ENCODE measurements at places on chromosomes 16 and 17.

- no peak for DNase-seq
Measured at GRCh38 chr17:65783845-65784334, 222.4 kb upstream of the AXIN2 start.

- no peak for DNase-seq
Measured at GRCh38 chr16:56191835-56192634, 746 bp downstream of the GNAO1 start.

- no peak for DNase-seq
Measured at GRCh38 chr17:47218896-47219430, 9.8 kb downstream of the MYL4 start.

DNA sequence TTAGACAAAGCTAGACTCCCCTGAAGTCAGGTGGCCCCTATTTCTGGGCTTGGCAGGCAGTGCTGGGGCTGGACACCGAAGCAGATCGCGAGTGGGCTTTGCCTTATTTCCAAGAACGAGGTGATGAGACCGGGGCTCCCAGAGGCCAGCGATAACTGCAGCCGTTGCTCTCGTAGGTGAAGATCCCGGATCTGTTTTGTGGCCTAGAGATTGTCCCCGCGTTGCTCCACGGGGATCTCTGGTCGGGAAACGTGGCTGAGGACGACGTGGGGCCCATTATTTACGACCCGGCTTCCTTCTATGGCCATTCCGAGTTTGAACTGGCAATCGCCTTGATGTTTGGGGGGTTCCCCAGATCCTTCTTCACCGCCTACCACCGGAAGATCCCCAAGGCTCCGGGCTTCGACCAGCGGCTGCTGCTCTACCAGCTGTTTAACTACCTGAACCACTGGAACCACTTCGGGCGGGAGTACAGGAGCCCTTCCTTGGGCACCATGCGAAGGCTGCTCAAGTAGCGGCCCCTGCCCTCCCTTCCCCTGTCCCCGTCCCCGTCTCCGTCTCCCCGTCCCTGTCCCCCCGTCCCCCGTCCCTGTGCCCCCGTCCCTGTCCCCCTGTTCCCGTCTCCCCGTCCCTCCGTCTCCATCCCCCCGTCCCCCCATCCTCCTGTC, 1.5 kb upstream of the TBCD start:
- no peak for DNase-seq

DNA sequence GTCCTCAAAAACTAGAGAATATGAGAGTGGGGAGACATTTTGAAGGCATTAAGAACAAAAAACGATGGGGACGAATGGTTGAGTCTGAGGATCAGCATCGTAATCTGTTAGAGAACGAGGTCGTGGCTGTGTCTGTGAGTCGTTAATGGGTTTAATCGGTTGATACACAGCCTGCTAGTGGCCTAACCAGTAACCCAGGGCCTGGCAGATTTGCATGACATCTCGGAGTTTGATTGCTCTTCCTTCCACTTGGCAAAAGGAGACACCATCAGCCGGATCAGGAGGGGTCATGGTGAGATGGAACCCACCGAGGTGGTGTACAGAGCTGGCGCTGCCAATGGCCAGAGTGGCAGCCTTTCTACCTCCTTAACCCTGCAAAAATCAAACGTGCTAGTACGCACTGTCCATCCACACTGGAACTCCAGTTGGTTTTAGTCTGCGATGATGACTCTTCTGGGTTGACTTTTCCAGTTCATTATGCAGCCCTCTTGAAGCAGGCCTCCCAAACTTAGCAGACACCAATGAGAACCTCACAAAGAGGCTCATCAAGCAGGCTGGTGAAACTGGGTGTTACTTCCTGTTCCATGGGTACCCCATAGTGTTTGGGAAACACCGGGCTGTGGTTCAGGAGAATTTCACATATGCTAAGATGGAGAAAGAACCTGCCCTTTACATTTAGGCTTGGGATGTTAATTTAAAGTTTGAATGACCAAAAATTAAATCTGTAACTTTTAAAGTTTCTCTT, 4.1 kb downstream of the HS3ST3B1 start:
- DNase-seq: no peak

- peak; percentile 80 for DNase-seq
Measured at GRCh38 chr17:63701868-63702720, 2.2 kb upstream of the LIMD2 start.

- DNase-seq: no peak
Measured at GRCh38 chr17:48642843-48643696, 16.9 kb upstream of the HOXB9 start.

DNA sequence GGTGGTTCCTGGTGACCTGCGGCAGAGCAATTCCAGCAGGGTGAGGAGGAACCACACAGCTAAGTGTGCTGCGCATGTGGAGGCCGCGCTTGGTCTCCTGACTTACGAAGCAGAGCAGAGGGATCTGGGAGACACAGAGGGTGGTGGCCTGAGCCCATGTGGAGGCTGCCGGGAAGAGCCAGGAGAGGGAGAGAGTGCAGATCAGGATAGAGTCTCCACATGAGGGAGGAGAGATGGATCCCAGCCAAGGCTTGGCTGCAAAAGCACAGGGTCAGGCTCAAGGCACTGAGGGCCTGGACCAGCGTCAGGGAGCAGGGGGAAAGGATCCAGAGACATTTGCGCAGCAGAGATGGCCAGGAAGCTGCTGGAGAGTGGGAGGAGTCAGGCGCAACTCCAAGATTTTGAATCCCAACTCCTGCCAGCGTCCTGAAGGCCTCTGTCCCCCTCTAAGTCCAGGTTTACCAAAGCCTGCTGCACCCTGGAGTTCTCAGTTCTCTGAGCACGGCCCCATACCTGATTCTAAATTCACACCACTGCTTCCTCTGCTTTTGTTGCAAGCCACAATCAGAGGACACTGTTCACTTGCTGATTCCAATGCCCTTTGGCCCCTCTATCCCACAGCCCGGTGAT, 11.3 kb upstream of the MLLT6 start:
- DNase-seq: no peak

DNA sequence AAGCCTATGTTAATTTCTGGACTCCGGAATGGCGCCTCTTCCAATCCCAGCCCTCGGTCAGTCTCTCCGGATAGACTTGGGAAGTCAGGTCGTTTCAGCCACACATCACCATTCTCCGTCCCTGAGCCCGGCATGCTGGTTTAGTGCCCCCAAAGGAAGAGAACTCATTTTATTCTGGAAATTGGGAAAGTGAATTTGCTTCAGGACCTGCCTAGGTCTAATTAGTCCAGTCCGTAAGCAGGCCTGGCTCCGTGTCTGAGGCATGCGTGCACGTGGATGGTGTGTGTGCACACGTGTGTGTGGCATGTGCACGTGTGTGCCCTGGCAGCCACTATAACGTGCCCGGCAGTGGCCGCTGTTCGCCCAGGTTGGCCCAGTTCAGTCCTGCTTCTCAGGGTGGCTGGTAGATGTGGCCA, 77.4 kb downstream of the RPA1 start:
- DNase-seq: no peak

- DNase-seq: peak; percentile 75
Measured at GRCh38 chr16:1002399-1003166, 21.0 kb downstream of the SOX8 start.

DNA sequence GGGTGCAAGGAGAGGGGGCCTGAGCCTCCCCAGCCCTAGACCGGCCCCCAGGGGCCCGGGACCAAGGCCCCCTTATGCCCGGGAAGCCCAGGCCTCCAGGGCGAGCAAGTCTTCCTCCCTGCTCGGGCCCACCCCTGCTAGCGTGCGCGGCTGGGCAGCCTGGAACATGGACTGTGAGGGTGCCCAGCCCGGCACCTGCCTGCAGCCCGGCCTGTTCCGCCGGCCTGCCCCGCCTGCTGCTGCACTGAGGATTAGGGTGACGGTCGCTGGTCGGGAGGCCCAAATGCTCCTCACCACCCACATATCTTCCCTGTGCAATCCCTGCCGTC, 6.0 kb downstream of the HS3ST6 start:
- DNase-seq: no peak

DNA sequence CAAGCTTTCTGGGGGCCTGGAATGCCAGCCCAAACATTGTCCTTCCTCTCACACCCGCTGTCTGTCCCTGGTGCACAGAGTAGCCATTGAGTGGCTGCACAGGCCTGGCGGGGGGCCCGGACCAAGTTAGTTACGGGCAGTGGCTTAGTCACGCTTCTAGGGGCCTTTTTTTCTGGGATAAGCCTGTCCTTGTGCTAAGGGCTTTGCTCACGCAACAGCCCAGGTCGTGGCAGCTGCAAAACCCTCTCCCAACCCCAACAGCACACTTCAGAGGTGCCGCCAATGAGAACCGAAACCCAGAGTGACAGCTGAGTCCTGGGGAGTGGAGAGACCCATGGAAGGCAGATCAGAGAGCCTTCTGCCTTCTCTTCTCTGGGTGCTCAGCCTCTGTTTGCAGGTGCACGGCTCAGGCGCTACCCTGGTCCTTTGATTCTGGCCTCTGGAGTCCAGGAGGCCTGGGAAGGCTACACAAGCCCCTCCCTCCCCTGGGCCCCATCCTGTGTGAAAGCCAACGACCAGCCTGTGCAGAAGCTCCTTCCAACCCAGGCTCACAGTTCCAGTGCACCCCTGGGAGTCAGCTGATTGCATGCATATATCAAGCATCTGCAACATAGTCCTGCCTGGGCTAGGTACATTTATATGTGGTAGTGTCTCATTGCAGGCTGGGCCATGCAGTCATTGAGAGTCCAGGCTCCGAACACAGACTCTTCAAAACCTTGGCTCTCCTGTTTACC, 9.1 kb downstream of the WSCD1 start:
- DNase-seq: no peak

DNA sequence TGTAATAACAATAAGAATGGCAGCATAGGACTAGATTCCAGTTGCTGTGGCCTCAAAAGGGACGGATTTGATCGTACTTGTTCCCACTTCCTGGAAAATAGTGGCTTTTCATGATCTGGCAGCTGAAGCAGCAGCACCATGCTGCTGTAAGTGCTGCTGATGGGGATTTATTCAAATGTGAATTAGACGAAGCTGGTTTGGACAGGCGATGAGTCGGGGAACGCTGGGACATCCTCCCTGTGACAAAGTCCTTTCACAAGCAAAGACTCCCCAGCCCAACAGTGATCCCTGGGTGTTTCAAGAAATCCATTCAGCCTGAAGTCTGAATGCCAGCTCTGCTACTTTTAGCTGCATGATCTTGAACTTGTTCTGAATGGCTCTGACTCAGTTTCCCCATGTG, 88.6 kb upstream of the XYLT1 start:
- DNase-seq: no peak

- no peak for DNase-seq
Measured at GRCh38 chr16:88144028-88144511, 192.8 kb downstream of the BANP start.

DNA sequence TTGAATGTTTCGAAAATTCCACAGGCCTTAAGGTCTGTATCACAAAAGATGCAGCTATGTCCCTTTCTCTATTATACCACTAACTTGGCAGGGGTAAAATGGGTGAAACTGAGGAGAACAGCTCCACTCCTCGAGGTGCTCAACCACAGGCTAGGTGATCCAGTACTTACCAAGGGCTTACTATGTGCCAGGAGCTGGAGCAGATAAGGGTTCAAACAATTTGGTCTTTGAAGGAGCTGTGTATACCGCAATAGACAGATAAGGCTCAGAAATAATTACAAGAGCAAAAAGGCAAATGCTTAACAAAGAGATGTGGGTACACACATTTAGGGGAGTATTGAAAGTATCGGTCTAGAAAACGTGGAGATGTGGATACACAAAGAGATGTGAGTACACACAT, 1.5 kb downstream of the XPO6 start:
- no peak for DNase-seq

- DNase-seq: peak; percentile 62
Measured at GRCh38 chr17:42116705-42117396, 4.3 kb downstream of the KAT2A start.

- DNase-seq: no peak
Measured at GRCh38 chr17:82371333-82372248, at the start of gene UTS2R. Gene UTS2R (plus strand): TSS chr17:82371765. CDS start chr17:82374325, 2,560 bp downstream.

GRCh38 chr16:4389051-4389955, 17.7 kb downstream of the VASN start:
- no peak for DNase-seq

- DNase-seq: no peak
Measured at GRCh38 chr16:88315543-88316105, 67.1 kb upstream of the ZNF469 start.

GRCh38 chr16:22977294-22977697, 163.3 kb downstream of the HS3ST2 start:
- DNase-seq: no peak

GRCh38 chr17:29078183-29079045, 35.5 kb downstream of the PIPOX start:
- DNase-seq: no peak

GRCh38 chr16:55136356-55137150, 187.4 kb upstream of the IRX6 start:
- no peak for DNase-seq
